ENCODE measurements at places on chromosomes 6 and 20. TPM values are rescaled to one million over a fixed set of nuclear protein-coding genes. Genes with fewer than 3 reads are reported as not detected.

Gene ME1
- not detected for total RNA-seq

Gene AGER
- 38.8 TPM for total RNA-seq

Gene SEMG1
- total RNA-seq: not detected

Gene HDDC2
- total RNA-seq: 38.4 TPM

Gene SIRPG
- not detected for total RNA-seq

Gene BCL2L1
- total RNA-seq: 27.6 TPM

Gene ABHD16B
- total RNA-seq: not detected

GRCh38 chr6:33199687-33200218, 712 bp downstream of the RXRB start:
- DNase-seq: no peak

- peak; percentile 65 for DNase-seq
Observed at GRCh38 chr6:116695401-116695800, 14.4 kb downstream of the KPNA5 start.

GRCh38 chr6:84166395-84166794, 61.0 kb downstream of the CEP162 start:
- no peak for DNase-seq

- DNase-seq: no peak
Observed at GRCh38 chr6:3696525-3697088, 54.9 kb downstream of the PXDC1 start.

DNA sequence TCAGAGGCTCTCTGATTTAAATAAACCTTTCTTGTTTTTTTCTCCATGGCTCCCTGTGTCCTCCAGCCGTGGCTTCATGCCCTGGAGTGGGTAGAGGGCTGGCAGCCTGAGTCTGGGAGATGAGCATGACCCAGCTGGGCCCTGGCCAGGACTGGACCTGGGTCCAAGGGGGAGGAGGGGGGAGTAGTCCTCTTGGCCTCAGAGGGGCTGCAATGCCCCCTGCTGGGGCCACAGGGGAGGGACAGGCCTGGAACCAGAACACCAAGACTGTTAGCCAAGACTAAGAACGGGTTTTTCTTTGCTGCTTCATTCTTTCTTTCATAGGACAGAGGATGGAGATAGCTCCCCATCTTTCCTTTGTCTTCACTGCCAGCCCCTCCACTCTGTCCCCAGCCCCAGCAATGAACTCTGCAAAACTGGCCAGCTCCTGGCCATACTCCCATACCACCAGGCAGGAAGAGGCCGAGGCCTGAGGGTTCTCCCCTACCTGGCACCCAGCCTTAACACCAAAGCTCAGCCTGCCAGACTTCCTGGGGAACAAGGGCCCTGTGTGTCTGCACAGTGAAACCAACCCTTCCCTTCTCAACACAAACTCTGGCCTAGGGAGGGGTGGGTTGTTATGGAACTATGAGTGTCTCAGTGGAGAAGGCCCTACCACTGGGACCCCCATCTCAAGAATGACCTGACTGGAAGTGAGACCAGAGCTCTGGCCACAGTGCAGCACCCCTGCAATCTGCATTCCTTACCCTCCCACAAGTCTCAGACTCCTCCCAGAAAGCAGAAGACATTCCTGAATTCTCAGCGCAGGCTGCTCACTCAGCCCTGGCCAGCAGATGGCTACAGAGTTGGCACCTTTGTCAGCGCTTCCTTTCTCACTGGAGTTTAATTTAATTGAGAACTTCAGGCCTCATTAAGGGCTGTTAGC, 11.0 kb downstream of the SLC29A1 start:
- DNase-seq: peak; percentile 32

- DNase-seq: no peak
Observed at GRCh38 chr6:7568021-7568420, 22.0 kb upstream of the SNRNP48 start.

- no peak for DNase-seq
Observed at GRCh38 chr20:20513720-20514119, 145.8 kb downstream of the INSM1 start.

DNA sequence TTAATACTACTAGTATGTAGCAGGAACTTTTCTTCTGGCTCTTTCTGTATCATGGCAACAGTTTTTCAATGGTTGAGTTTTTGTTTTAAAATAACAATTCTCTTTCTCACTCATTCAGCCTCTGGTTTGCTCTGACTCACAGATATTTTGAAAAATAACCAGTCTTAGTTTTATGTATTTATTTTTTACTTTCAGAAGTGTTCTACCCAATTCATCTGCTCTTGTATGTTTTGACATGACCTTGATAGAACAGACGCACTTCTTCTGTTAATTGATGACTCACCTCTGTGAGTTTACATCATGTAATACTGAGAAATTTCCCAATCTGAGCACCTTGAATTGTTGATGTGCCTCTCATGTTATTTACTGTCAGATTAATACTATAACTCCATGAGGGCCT, 178.9 kb downstream of the SASH1 start:
- DNase-seq: no peak

- DNase-seq: no peak
Observed at GRCh38 chr20:48019496-48019895, 234.2 kb upstream of the SULF2 start.

DNA sequence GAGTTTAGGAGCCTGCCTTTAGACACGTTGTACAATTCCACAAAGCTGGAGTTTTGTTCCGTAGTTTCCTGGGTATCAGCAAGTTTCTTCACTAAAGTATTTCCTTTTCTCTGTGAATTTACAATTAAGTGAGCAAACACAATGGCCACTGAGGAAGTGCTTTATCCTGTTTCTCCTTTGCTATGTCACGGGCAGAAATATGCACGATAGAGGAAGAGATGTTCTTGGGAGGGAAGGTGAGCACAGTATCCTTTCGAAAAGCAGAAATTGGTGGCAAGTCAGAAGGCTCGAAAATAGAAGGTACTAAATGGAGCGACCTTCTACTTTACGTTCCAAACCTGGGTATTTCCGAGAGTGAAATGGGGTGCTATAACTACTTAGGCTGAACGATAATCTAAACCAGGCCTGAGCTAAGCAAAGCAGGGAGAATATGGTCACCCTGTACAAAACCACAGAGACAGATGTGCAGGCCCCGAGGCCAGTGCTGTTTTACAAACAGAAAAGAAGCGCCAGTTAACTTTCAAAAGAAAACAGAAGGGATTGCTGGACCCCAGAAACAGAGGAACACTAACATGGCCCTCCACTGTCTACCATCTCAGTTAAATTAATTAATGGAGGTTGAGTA, 259.6 kb downstream of the TBC1D7 start:
- no peak for DNase-seq

DNA sequence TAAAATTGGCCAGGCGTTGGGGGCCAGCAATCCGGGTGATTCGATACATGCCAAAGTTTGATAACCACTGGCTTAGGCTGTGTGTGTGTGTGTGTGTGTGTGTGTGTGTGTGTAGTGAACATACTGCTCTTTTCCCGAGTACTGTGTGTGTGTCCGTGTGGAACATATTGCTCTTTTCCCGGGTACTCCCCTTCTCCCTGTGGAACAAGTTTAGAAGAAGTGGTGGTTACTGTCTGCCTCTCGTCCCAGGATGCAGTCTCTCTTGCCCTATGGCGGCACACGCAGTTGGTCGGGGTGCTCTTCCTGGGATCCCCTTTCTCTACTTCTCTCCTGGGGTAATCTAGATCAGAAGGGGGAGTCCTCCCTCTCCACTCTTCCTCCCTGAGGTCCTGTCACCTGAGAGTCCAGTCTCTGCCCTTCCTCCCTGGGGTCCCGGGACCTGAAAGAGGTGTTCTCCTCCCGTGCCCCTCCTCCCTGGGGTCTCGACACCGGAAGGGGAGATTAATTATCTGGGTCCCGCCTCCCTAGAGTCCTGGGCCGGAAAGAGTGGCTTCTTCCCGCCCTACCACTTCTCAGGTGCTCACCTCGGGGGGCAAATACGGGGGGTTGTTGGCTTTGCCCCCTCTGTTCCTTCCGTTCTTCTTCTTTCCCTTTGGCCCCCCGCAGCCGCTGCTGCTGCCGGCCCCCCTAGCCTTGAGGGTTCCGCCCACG, 516 bp downstream of the GTPBP2 start:
- DNase-seq: peak; percentile 69

GRCh38 chr20:4166726-4167035, 151.3 kb upstream of the RNF24 start:
- DNase-seq: no peak

GRCh38 chr6:154632119-154632518, 101.1 kb upstream of the SCAF8 start:
- DNase-seq: no peak

DNA sequence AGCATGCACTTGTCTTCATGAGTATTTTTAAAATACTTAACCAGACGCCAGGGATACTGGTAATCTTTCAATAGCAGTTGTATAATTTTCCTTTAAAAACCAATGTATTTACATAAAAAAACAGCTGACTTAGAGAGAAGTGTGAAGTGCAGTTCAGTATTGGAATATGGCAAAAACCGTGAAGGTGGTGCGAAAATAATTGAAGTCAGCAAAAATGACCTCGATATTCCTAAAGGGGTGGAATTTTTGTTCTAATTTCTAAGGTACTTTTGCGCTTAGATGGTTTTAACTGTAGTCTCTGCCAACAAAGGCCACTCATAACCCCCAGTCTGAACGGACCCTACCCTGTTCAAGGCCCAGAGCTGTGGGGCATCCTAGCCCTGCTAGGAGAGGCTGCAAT, 25.3 kb downstream of the GNAS-AS1 start:
- DNase-seq: no peak

DNA sequence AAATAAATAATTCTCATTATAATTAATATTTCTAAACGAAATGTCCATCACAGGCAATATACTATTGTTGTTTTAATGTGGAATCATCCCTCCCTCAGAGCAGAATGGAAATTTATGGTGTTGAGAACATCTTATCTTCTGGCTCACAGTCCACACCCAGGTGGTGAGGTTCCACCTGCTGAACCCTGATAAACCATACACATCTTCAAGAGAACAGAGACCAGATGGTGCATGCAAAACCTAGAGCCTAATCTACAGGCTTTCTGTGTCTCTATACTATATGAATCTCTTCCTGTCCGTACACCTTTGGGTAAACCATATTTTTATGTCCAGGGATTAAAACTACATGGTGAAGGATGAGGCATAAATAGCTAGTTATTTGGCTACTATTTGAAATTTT, 52.3 kb upstream of the UFL1 start:
- DNase-seq: no peak
